ENCODE measurements at places on chromosomes 4 and X. TPM values are rescaled to one million over a fixed set of nuclear protein-coding genes. Genes with fewer than 3 reads are reported as not detected.

- DNase-seq: no peak
These were observed 323.4 kb upstream of the SLC7A11 start for GRCh38 chr4:138565576-138565975.

GRCh38 chr4:36088542-36088941 is 155.8 kb downstream of the ARAP2 start:
- DNase-seq: peak; percentile 1

The UNC5C gene
- total RNA-seq: 28.4 TPM

The BGN gene
- 1.9 TPM for total RNA-seq

The MID2 gene
- total RNA-seq: 23.9 TPM

The CSAG1 gene
- not detected for total RNA-seq

The STIM2 gene
- total RNA-seq: 25.9 TPM

The TMEM47 gene
- total RNA-seq: 43.7 TPM
